Upper lobe of right lung (tissue), 1 donor: ENCODE measurements at places on chromosomes 6 and 20.

DNA sequence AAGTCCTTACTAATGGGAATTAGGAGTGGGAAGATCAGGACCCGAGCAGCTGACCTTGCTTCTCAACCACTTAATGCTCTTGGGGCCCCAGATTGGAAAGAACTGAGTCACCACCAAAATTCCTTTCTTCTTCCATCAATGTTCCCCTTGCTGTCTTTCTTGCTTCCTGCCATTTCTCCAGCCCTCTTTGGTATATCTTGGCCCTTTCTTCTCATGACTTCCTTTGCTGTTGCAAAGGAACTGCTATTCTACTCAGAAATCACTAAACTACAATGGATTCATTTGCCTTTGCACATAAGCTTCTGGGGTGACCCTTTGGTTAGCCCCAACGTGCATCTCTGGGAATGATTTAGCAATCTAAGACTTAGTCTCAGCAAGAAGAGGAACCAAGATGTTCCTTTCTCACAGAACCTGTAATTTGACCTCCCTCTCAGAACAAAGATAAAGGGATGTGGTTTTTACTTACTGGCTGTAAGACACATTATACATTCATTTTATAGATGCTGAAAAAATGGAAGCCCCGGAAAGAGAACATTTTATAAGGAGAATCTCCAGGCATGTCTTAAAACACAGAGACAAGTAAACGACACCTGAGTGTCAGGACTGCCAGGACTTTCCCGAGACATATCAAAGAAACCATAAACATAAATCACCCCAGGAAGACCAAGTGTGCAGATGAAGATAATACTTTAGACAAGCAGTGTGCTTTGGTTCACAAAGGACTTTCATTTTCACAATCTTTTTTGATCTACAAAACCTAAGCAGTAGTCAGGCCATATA is 99.0 kb upstream of the TNFAIP3 start:
- DNase-seq, result no peak
- H3K4me3 ChIP-seq, result no peak overlapping the region
- H3K27me3 ChIP-seq, result no peaks in the 10 kb centered on the region
- H3K4me1 ChIP-seq, result no peaks in the 10 kb centered on the region

DNA sequence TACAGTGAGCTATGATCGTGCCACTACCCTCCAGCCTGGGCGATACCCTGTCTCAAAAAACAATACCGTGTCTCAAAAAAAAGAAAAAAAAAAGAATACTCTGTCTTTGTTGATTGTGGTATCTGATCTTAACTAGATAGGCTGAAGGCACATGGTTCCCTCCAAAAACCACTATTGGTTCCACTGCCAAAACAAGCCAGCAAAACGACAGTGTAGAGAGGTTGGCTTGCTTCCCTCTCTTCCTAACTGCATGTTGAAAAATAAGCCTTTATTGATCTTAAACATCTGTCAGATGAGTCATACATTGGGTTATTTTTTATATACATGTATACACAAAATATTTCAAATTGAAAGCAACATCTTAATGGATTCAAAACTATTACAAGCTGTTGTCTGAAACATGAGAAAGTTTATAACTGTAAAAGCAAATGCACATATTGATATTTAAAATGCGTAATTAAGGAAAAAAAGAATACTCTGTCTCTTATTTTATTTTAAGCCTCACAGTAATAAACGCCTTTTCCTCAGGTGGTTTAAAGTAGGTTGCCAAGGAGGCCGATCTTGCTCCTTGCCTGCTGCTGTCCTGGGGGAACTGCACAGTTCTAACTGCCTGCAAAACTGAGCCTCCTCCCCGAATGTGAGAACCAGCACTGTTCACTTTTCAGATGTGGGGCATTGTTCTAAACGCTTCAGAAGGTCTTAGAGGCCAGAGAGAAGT is 7.0 kb upstream of the NINL start:
- no peaks in the 10 kb centered on the region for H3K36me3 ChIP-seq
- no peak overlapping the region for H3K27ac ChIP-seq
- no peak for DNase-seq

DNA sequence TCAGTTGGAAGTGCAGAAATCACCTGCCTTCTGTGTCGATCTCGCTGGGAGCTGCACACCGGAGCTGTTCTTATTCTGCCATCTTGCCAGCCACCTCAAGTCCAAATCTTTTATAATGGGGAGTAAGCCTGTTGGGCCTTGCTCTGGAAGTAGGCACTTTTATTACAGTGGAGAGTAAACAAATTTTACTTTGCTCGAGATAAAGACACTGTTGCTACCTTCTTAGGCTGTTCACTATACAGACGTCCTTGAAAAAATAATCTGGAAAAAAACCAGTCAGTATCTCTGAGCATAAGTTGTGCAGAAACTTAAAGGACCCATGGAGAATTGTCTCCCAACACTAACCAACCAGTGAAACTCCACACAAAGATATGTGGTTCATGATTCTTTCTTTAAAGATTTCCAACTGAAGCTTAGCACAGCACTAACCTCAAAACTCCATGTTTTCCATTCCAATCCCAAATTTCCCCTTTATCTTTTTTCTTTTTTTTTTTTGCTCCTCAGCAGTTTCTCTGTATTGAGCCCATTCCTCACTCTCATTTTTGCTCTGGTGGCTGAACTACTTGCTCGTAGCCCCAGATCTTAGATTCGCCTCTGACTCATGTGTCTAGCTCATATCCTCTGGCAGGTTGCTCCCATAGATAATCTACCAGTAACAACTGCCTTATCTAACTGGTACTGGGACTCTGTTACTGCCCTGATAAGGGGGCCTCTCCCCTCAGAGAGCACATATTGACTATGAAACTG is 34.3 kb upstream of the COL9A1 start:
- H3K27ac ChIP-seq, result no peak overlapping the region
- H3K27me3 ChIP-seq, result no peaks in the 10 kb centered on the region
- DNase-seq, result no peak
- no peaks in the 10 kb centered on the region for H3K36me3 ChIP-seq
- no peak overlapping the region for H3K4me3 ChIP-seq

- peaks cover 19% of the 10 kb centered on the region for H3K4me1 ChIP-seq
- no peaks in the 10 kb centered on the region for H3K27me3 ChIP-seq
- no peak for DNase-seq
- H3K36me3 ChIP-seq, result peaks cover 24% of the 10 kb centered on the region
Observed at GRCh38 chr6:15491255-15491985, 171.4 kb downstream of the DTNBP1 start.

DNA sequence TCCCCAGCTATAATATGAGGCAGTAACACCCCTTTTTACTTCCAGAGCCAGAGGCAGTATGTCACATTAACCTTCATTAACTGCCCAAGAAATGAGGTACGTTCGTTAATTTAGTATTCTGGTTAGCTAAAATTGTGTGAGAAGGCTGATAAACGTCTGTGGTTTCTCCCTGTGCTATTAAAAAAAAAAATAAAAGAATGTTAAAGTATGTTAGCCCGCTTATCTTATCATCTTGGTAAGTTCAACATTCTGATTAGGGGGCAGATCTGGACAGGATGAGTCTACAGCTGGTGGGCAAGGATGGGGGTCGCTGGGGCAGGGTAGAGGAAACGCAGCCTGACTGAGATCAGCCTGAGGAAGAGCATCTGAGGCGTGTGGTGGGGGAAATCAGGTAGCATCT is 154.0 kb downstream of the PRL start:
- H3K27ac ChIP-seq, result no peak overlapping the region
- peaks cover 7% of the 10 kb centered on the region for H3K4me1 ChIP-seq
- no peaks in the 10 kb centered on the region for H3K36me3 ChIP-seq
- H3K27me3 ChIP-seq, result no peaks in the 10 kb centered on the region

DNA sequence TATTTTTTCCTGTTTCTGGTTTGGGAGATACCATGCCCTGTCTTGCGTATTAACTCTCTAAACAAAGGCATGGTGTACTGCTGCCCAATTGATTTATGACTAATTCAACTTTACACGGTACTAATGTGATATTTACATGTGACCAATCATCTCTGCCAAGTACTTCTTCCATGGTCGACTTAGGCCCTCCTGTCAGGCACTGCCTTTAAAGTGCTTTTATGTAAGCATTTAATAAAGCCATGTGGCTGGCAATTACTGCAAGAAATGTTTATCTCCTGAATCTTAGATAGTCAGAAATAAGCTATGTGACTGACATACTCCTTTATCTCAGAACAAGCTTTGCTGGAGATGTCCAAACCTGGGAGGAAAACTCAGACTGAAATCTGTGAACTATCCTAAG is 323.4 kb downstream of the BTBD3 start:
- H3K27ac ChIP-seq, result no peak overlapping the region
- H3K36me3 ChIP-seq, result no peaks in the 10 kb centered on the region
- H3K27me3 ChIP-seq, result no peaks in the 10 kb centered on the region
- DNase-seq, result no peak

DNA sequence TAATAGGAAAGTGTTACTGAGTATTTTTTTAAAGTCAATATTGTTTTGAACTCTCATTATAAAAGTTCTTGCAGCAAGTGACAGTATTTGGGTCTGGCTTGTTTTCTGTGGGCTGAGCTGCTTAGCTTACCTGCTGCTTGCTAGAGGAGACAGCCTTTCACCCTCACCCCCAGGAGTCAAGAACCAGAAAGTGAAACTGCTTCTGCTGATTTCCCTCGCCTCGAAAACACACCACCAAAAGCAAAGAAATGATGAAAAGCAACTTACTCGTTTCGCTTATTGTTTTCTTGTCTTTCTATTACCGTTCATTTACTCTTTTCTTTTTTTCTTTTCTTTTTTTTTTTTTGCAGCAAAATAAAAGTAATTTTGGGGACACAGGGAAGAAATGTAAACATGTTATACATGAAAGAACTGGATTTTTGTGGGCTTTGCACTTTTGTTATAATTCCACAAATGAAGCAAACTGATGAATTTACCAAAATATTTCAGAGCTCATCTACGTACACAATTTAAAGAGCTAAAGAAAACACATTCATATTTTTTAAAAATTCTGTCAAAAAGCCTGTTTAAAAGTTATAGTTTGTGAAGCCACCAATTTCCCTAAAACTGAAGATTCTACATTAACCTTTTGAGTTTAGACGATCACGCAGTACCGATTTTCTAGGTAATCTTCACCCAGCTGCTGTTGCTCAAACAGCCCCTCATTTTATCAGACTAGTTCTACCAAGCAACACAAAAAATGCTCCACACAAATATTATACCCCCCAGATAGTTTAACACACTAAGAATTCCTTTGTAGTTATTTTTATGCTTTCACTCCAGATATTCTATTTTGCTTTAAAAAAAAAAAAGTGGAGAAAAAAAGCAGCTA is 1.7 kb downstream of the SCML4 start:
- H3K4me3 ChIP-seq, result peak overlapping the region; percentile 17
- peaks cover 12% of the 10 kb centered on the region for H3K4me1 ChIP-seq
- no peaks in the 10 kb centered on the region for H3K36me3 ChIP-seq
- no peak overlapping the region for H3K27ac ChIP-seq
- peaks cover 11% of the 10 kb centered on the region for H3K27me3 ChIP-seq
- DNase-seq, result no peak
